ENCODE measurements at places on chromosomes 7 and 10.

DNA sequence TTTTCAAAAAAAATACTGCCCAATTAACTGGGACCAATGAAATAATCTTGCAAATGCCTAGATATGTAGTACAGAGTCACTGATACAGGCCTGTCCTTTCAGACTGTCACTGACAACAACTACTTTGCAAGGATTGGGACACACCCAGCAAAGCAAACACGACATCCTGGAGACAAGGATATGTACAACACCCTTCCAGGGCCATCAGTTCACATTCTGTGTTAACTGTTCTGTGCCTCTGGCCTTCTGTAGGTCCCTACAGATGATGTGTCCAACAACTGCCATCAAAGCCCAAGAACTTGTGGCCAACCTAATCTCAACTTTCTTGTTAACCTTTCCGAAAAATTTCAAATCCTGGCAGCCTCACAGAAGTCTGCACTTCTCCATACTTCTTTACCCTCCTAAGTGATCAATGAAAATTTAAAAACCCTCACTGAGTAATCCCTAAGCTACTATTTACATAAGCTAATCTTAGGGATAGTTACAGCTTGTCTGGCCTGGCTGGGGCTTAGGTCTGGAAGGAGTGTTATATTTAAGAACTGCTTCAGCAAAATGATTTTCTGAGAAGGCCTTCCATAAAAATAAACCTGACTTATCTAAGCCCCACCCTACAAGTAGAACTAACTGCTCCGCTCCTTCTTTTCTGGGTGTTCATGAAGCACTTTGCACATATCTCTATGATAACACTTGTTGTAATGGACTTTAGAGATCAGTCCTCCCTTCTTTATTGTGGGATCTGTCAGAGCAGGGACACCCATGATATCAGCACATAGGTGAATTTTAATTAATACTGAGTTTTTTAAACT lies 21.0 kb downstream of the COBL start:
- no peak for DNase-seq

DNA sequence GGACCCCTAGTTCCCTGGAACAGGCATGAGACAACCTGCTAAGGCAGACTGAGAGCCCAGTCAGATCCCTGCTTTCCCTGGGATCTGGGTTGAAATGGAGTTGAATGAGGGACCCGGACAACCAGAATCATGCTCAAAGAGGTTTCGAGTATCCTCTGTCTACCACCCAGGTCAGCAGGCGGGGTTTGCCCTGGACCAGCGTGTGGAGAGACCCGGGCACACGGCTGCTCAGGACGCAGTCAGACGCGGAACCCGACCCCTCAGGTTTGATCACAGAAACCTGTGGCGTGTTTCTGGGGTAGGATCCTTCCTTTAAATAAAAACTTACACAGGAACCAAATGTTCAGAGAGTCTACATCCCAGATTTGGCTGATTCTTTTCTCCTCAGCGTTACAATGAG lies 330.6 kb downstream of the PTPRN2 start:
- DNase-seq, result no peak

GRCh38 chr7:45978731-45979211 lies 57.7 kb upstream of the IGFBP3 start:
- peak; percentile 41 for DNase-seq

DNA sequence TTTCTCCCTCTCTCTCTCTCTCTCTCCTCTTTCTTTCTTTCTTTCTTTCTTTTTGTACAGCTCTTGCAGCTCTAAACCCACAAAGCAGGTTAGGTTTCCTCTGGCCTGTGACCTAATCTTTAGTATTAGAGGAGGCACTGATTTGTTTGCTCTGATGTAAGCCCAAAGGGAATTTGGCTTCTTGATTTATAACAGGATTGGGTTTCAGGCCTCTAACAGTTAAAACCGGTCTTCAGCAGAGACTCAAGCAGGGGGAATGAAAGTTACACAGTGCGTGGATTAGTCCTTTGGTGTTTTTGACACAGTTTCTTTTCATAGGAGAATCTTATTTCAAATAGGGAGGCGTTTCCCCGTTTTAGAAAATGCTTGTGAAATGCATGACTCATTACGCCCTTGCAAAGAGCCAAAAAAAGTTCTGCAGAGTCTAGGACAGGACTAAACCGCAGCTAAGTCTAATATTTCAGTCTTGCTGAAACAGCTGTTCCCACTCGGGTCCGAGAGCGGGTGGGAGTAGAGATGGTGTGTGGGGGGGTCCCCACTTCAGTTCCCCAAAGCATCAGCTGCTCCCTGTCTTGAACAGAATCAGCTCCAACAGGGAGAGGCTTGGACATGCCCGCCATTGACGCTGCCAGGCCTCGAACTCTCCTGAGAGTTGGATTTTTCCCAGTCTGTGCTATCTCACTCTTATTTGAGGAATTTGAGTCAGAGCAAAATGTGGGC lies 296.5 kb upstream of the PITRM1 start:
- no peak for DNase-seq

DNA sequence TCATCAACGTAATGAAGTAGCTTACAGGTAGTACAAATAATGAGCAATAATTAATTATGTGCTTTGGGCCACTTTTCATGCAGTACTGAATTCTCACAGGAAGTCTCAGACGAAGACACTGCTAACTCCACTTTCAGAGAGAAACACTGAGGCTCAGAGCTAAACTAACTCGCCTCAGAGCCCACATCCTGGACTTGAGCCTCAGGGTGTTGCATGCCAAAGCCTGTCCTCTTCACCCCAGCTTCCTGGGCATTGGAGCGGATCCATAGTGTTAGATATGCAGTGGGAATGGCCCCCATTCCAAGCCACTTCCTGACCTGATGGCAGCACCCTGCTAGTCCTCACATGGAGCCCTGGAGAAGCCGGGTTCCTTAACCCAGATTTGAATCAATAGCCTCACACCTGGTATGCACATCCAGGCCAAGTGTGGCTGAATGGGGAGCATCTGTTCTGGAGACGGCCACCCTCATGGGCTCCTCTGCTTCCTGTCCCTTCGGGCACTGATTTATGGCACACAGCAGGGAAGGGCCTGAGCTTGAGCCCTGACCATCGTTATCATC lies 265.1 kb upstream of the ZNF32 start:
- no peak for DNase-seq

GRCh38 chr7:53940483-53940882 lies 601.7 kb upstream of the VSTM2A start:
- DNase-seq, result no peak

- no peak for DNase-seq
These were observed 155.5 kb downstream of the BUB3 start for GRCh38 chr10:123309731-123310130.

GRCh38 chr10:113153493-113154102 lies 203.6 kb downstream of the TCF7L2 start:
- no peak for DNase-seq

DNA sequence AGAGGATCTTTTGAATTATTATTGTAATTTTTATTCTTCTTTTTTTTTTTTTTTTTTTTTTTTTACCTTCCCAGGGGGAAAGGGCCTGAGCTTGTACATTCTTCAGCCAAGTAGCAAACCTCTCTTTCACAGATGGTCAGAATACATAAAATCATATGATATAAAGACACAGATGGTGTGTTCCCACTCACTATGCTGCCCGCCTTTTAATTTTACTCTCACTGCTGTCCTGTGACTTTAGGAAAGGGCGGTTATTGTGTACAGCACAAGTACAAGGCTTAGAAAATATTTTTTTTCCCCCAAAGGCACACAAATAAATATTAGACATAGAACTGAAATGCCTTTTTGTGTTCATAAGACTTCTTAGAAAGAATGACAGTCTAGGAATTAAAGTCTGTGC lies 213.6 kb downstream of the RPS24 start:
- no peak for DNase-seq

DNA sequence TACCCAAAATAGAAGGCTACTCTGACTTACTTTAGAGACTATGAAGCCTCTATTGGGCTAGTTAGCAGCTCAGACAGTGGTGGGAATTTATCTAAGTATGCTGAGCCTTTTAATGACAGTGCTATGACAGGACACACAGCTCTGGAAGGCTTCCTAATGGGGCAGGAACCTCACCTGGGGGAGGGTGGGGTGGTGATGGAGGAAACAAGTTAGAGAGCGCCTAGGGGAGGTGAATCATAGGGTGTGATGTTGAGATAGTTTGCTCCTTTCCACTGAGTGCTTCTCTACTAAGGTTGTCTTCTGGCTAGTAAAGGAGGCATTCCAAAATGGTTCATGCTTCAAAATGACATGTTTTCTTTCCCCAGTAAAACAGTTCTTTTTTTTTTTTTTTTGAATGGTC lies 42.1 kb downstream of the PPP1R9A start:
- no peak for DNase-seq

DNA sequence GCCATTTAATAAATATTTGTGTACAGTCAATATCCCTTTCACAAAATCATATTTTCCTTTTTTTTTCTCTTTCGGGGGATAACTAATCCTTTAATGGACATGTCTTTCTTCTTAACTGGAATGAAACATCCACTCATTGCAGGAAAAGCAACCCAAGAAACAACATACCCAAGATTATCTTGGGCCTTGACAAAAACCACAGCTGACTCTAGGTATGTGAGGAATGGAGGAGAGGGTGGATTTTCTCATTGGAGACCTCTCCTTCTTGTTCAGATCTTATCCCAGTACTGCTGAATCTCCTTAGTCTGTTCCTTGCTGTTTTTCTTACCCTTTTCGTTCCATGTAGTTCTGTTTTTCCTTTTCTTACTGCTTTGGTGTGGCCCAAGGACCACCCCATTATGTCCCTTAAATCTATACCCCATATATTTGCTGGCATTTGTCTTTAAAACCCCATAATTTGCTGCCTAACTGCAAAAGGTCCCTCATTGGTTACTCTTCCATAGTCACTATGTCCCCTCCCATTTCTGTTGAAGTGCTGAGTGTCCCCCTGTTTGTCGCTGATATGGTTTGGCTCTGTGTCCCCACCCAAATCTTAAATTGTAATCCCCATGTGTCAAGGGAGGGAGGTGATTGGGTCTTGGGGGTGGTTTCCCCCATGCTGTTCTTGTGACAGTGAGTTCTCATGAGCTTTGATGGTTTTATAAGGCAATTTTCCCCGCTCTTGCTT lies 6.8 kb upstream of the CDK6 start:
- DNase-seq, result no peak

DNA sequence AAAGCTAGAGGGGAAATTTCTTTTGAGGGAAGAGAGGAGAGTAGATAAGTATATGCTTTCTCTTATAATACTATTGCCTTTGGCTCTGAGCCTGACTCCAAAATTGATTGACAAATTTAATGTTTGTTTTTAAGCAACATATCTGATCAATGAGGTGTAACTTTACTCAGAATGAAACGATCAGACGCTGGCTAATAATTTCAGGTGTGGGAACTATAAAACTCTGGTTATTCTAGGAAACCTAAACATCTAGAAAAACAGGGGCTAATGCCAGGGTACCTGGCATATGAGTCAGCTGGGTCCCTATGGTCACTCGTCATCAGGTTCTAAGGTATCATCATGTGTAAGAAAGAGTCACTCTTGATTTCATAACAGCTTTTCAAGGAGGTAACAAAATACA lies 139.7 kb downstream of the ATE1 start:
- no peak for DNase-seq

- DNase-seq, result no peak
These were observed 330.3 kb upstream of the NPVF start for GRCh38 chr7:25558605-25559004.

GRCh38 chr10:60795465-60796202 lies 17.4 kb downstream of the CDK1 start:
- DNase-seq, result no peak

GRCh38 chr10:30051220-30051619 lies 8.2 kb downstream of the JCAD start:
- DNase-seq, result no peak

GRCh38 chr10:15562116-15562515 lies 157.6 kb downstream of the ITGA8 start:
- DNase-seq, result no peak

DNA sequence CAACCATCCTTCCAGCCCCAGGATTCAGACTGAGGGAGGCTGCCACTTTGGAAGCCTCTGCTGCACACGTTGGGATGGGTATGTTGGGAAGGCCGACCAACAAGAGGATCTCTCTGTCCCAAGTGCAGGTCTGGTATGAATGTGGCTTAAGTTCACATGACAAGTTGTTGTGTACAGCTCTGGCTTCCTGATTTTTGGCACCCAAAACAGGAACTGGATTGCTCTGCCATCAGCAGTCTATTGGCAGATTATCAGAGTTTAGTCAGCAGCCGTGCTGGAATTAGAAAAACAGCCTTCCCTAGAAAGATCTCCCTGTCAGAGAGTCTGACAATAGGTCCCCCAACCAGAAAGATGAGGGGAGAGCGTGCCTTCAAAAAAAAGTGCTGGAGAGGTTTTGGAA lies 66.9 kb downstream of the GOLGA7B start:
- DNase-seq, result no peak

- DNase-seq, result no peak
These were observed 46.8 kb upstream of the GLCCI1 start for GRCh38 chr7:7921830-7922229.

DNA sequence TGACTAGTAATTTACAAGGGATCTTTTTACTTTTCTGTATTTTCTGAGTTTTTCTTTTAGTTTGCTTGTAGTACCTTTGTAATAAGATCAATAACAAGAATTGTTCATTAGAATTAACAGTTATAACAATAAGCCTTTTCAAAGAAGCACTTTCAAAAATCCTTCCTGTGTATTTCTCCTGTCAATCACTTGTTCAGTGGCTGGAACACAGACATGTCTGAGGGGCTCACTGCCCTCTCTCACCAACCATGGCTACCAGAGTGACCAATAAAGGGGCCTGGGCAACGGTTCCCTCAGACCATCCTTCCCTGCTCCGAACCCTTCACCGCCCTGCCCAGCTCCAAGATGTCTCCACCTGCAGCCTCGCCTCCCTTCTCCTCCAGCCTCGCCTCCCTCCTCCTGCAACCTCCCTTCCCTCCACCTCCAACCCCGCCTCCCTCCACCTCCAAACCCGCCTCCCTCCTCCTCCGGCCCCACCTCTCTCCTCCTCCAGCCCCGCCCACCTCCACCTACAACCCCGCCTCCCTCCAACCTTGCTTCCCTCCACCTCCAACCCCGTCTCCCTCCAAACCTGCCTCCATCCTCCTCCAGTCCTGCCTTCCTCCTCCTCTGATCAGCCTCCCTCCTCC lies 353.4 kb downstream of the TNS3 start:
- no peak for DNase-seq

GRCh38 chr10:30070001-30070685 lies 10.8 kb upstream of the JCAD start:
- DNase-seq, result no peak

GRCh38 chr10:127046975-127047877 lies 142.0 kb downstream of the DOCK1 start:
- no peak for DNase-seq

DNA sequence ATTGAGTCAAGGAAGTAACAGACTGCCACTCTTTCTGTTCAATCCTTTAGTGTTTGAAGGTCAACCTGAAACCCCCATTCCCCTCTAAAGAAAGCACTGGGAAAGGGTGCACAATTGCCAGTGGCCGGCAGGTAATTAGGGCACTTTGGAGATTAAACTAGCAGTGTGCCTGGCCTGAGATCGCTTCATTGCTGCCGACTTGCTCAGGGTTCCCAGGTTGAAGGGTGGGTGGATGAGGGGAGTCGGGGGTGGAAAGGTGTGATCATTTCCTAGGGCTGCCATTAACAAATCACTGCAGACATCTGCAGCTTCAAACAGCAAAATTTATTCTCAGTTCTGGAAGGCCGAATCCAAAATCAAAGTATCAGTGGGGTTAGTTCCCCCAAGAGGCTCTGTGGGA lies 16.3 kb upstream of the BTBD16 start:
- DNase-seq, result no peak

GRCh38 chr10:33791272-33791660 lies 456.8 kb upstream of the NRP1 start:
- DNase-seq, result no peak

- DNase-seq, result no peak
These were observed 912.0 kb downstream of the SORCS1 start for GRCh38 chr10:106252541-106252940.

GRCh38 chr7:2921653-2922347 lies 77.7 kb upstream of the GNA12 start:
- DNase-seq, result no peak
